Activated CD4-positive, alpha-beta memory T cell treated with anti-CD3 and anti-CD28 coated beads for 36 hours (primary cell): ENCODE measurements at places on chromosomes 5 and 9. TPM values are rescaled to one million over a fixed set of nuclear protein-coding genes. Genes with fewer than 3 reads are reported as not detected.

XRCC4 gene
- total RNA-seq = 14.0 TPM

SH2D3C gene
- total RNA-seq = 35.3 TPM

IFNK gene
- total RNA-seq = not detected

PAX5 gene
- total RNA-seq = 0.12 TPM

DNA sequence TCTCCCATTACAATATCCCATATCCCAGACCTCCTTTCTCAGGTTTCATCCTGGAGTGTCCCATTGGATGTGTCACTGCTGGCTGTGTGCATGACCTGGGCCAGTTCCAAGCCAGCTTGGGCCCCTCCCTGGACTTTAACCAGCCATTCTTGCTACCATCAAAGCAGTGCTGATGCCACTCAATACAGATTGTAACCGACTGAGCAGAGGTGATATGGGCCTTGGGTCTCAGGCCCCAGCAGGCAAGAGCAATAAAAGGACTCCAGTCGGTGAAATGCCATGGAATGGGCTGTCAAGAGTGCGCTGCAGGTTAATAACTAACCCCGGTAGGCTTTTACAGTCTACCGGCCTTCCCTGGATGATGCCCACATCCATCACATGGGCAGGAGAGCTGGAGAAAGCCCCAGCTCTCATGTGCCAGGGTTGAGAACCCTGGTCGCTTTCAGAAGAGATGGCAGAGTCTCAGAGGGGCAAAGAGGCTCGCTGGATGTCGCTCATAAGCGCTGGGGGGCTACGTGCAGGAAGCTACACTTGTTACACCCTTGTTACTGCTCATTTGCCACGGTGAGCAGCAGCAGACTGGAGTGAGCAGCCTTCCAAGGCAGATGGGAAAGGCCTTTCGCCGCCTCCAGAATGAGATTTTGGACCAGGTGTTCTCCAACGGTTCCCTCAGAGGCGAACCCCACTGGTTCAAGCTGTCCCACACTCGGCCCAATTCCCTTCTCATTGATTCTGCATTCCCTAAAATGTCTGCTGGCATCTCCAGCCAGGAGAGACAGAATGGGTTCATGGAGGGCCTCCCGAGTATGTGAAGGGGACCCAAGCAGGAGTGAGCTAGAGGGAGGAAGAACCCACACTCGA lies 13.2 kb downstream of the EPB41L4B start:
- no peak for DNase-seq
- no peaks in the 10 kb centered on the region for H3K36me3 ChIP-seq
- H3K4me3 ChIP-seq = no peak overlapping the region

DNA sequence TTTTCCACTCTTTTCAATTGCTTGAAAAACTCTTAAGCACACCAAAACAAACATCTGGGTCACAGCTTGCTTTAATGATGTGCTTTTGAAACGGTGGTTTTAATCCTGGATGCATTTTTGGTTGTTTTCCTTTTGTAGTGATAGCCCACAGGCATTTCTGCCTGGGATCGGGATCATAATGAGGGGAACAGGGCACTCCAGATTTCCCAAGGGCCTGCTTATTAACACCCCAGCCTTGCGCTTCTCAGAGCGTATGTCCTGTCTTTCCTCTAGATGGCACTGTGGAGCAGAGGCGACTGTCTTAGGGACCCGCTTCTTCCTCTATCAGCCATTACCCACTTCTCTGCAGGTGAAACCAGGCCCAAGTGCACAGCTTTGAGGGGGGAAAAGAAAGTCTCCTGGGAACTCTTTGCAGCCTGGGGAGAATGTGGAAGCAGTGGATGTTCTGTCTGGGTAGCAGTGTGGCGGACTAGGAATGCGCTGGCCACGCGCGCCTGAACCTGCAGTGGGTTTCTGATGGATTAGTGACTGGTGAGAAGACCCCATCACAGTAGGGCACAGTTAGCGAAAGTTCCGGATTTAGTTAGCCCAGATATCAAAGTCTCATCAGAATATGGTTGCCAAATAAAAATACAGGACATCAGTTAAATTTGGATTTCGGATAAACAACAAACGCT lies 190.1 kb downstream of the GNA14 start:
- DNase-seq = peak; percentile 75
- H3K4me1 ChIP-seq = peaks cover 13% of the 10 kb centered on the region
- no peaks in the 10 kb centered on the region for H3K36me3 ChIP-seq
- H3K4me3 ChIP-seq = no peak overlapping the region

DNA sequence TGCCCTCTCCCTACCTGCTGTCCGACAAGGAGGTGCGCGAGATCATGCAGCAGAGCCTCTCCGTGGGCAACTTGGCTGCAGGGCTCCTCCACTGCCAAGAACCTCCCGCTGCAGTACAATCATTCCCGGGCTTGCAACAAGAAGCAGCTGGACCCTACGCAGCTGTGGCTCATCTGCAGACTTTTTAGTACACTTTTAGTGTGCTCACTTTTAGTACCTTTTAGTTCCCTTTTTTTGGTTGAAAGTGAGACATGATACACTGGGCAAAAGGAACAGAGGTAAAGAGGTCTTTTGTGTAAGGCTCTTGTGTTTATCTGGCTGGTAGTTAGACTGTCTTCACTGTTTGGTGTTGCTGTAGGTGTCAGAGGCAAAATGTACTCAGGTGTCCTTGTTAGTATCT lies 58.1 kb upstream of the SPTLC1 start:
- H3K4me1 ChIP-seq = no peaks in the 10 kb centered on the region
- no peak overlapping the region for H3K27ac ChIP-seq
- no peak overlapping the region for H3K4me3 ChIP-seq
- peaks cover 9% of the 10 kb centered on the region for H3K27me3 ChIP-seq

GRCh38 chr9:72130321-72130720 lies 18.9 kb upstream of the GDA start:
- no peaks in the 10 kb centered on the region for H3K4me1 ChIP-seq
- peaks cover 2% of the 10 kb centered on the region for H3K27me3 ChIP-seq
- H3K36me3 ChIP-seq = no peaks in the 10 kb centered on the region
- no peak overlapping the region for H3K27ac ChIP-seq
- no peak overlapping the region for H3K4me3 ChIP-seq
- DNase-seq = no peak

- H3K4me1 ChIP-seq = peaks cover 37% of the 10 kb centered on the region
- H3K4me3 ChIP-seq = no peak overlapping the region
- H3K27ac ChIP-seq = no peak overlapping the region
- H3K36me3 ChIP-seq = no peaks in the 10 kb centered on the region
- no peak for DNase-seq
- peaks cover 5% of the 10 kb centered on the region for H3K27me3 ChIP-seq
Observed at GRCh38 chr5:53037141-53037859, 48.1 kb downstream of the ITGA2 start.

DNA sequence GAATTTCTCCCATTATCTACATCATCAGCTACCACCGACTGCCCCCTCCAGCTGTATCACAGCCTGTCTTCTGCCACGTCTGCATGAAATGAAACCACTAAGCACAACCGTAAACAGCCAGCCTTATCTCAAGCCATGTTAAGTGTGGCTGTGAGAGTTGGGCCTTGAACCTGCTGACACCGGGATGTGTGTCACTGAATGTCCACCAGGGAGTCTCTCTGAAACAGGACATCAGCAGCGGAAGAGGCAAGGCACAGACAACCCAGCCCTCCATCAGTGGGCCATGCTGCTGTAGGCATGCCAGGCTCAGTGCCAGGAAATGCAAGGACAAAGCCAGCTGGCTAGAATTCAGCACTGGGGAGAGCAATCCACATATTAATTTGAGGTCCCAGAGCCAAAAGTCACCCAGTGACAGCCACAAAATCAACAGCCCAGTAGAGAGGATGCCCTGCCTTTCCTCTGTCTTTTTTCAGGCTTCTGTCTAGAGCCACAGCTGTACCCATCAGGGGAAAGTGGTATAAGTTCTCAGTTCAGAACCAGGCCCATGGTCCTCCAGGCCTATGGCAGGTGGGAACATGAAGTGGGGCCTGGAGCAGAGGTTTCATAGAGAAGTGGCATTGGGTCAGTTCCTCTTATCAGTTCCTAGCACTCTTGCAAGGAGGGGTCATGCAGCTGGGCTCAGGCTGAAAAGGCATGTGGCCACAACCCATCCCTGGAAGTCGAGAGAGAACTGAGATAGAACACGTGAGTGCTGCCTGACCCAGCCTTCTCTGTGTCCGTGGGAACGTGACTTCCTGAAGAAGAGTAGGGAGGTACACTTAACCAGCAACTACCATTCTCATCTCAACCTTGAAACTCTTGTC lies 199.4 kb downstream of the ESM1 start:
- H3K4me3 ChIP-seq = no peak overlapping the region
- no peaks in the 10 kb centered on the region for H3K4me1 ChIP-seq
- no peak for DNase-seq
- peaks cover under 1% of the 10 kb centered on the region for H3K27me3 ChIP-seq
- no peak overlapping the region for H3K27ac ChIP-seq
- peaks cover 3% of the 10 kb centered on the region for H3K36me3 ChIP-seq

GRCh38 chr5:151697452-151697851 lies 10.7 kb upstream of the SPARC start:
- peaks cover 6% of the 10 kb centered on the region for H3K27me3 ChIP-seq
- no peaks in the 10 kb centered on the region for H3K36me3 ChIP-seq
- H3K4me1 ChIP-seq = peaks cover 4% of the 10 kb centered on the region
- H3K27ac ChIP-seq = no peak overlapping the region
- DNase-seq = no peak

GRCh38 chr5:112159435-112159834 lies 259.6 kb downstream of the EPB41L4A start:
- H3K27ac ChIP-seq = no peak overlapping the region
- no peak overlapping the region for H3K4me3 ChIP-seq
- DNase-seq = no peak
- peaks cover 38% of the 10 kb centered on the region for H3K4me1 ChIP-seq
- peaks cover 27% of the 10 kb centered on the region for H3K36me3 ChIP-seq
- H3K27me3 ChIP-seq = peaks cover 2% of the 10 kb centered on the region

- no peak for DNase-seq
- no peak overlapping the region for H3K27ac ChIP-seq
- peaks cover 6% of the 10 kb centered on the region for H3K27me3 ChIP-seq
- H3K4me3 ChIP-seq = no peak overlapping the region
Observed at GRCh38 chr9:134622896-134623257, 18.7 kb upstream of the COL5A1 start.

DNA sequence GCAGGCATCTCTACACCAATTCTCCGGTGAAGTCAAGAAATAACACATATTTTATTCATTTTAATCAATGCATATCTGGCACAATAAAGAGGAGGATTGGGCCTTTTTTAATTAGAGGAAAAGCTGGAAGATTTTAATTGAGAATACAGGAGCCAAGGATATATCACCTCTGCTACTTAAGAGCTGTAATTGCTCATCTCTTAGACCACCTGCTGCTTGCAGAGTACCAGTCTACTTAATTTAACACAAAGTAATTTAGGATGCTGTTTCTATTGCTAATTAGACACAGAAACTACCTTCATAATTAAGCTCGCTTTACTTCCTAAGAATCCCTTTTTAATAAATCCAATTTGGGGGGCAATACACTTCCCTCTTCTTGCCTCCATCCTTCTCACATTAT lies 326.9 kb downstream of the TENT4A start:
- H3K36me3 ChIP-seq = no peaks in the 10 kb centered on the region
- H3K27ac ChIP-seq = no peak overlapping the region
- H3K4me3 ChIP-seq = no peak overlapping the region
- no peak for DNase-seq

GRCh38 chr5:2738156-2738699 lies 13.2 kb downstream of the IRX2 start:
- DNase-seq = no peak
- H3K27ac ChIP-seq = no peak overlapping the region
- H3K36me3 ChIP-seq = no peaks in the 10 kb centered on the region
- no peak overlapping the region for H3K4me3 ChIP-seq
- no peaks in the 10 kb centered on the region for H3K4me1 ChIP-seq
- H3K27me3 ChIP-seq = peaks cover 40% of the 10 kb centered on the region

- no peaks in the 10 kb centered on the region for H3K36me3 ChIP-seq
- no peaks in the 10 kb centered on the region for H3K4me1 ChIP-seq
- H3K4me3 ChIP-seq = no peak overlapping the region
- no peaks in the 10 kb centered on the region for H3K27me3 ChIP-seq
- no peak for DNase-seq
Observed at GRCh38 chr5:15406478-15406877, 93.5 kb upstream of the FBXL7 start.

DNA sequence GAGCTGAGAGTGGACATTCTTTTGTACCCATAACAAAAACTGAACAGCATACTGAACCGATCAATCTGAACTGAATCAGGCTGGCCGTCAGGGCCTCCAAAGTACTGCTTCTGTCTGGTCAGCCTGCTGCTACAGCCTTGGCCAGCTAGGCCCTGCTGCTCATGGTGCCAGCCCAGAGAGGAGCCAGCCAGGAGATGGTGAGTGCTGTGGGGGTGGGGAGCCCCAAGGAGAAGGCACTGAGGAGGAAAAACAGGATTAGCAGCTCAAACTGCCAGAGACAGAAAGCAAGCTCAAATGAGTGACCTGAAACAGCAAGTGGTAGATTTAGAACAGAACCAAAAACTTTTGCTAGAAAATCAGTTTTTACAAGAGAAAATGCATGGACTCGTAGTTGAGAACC lies 23.9 kb downstream of the SRP19 start:
- H3K27ac ChIP-seq = no peak overlapping the region
- peaks cover 40% of the 10 kb centered on the region for H3K36me3 ChIP-seq
- peaks cover 29% of the 10 kb centered on the region for H3K4me1 ChIP-seq
- no peaks in the 10 kb centered on the region for H3K27me3 ChIP-seq
- DNase-seq = no peak

DNA sequence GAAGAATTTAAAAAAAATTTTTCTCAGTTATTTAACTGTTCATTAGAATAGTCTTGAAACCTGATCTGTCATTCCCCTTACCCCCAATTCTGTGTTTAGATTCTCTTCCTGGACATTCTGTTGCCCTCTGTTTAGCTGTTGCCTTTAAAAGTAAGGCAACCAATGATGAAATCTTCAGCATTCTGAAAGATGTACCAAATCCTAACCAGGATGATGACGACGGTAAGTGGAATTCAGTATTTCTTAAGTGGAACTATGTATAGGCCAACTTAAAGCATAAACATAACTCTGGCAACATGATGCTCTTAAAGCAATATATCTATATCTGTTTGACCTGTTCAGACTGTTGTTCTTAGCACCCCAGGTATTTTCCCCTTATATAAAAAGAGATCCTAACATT lies 27.2 kb downstream of the NCBP1 start:
- no peak overlapping the region for H3K4me3 ChIP-seq
- no peak for DNase-seq
- H3K27me3 ChIP-seq = no peaks in the 10 kb centered on the region
- no peak overlapping the region for H3K27ac ChIP-seq
- H3K36me3 ChIP-seq = peaks cover 59% of the 10 kb centered on the region

- H3K4me1 ChIP-seq = peaks cover 13% of the 10 kb centered on the region
- no peak for DNase-seq
- H3K27ac ChIP-seq = no peak overlapping the region
- no peak overlapping the region for H3K4me3 ChIP-seq
- H3K27me3 ChIP-seq = no peaks in the 10 kb centered on the region
Observed at GRCh38 chr9:86330186-86330585, 24.0 kb downstream of the TUT7 start.

DNA sequence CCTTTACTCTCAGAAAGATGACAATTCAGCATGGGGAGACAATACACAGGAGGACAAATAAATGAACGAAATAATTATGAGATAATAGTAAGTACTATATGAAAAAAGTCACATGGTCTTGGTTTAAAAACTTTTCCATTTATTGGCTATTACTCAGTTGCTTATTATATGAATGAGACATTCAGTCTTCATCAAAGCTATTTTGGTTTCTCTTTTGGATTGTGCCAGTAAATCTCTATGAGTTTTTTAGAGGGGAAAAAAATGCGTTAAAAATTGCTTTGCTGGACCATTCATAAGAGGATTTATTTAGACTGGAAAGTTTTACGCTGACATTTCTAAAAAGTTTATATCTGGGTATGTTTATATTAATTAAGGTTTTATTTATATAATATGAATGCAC lies 137.7 kb downstream of the AOPEP start:
- peaks cover 2% of the 10 kb centered on the region for H3K36me3 ChIP-seq
- DNase-seq = no peak
- H3K4me3 ChIP-seq = no peak overlapping the region
- peaks cover 46% of the 10 kb centered on the region for H3K4me1 ChIP-seq
- H3K27ac ChIP-seq = no peak overlapping the region
- H3K27me3 ChIP-seq = no peaks in the 10 kb centered on the region
